Activated T-cell treated with anti-CD3 and anti-CD28 coated beads for 4 hours (primary cell): ENCODE measurements at places on chromosomes 2 and 18.

DNA sequence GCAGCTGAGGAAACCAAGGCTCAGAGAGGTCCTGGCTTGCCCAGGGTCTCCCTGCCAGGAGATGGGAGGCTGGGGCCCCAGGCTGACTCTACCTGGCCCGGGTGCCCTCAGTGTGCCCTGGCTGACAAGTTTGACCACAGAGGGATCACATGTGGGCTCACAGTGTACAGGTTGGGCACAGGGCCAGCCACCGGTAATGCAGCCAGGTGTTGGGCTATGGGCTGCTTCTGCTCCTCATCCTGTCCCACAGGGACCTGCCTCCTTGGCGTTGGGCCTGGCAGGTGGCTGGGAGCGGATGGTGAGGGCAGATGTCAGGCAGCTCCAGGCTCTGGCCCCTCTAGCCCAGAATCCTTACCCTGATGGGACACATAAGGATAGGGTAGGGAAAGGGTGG is 250.5 kb downstream of the LOXHD1 start:
- DNase-seq: no peak

GRCh38 chr2:24073816-24074215 is 2.3 kb downstream of the SF3B6 start:
- DNase-seq: no peak

GRCh38 chr2:99571954-99572353 is 82.1 kb upstream of the REV1 start:
- DNase-seq: no peak

- DNase-seq: no peak
These were observed 79.1 kb downstream of the MAPK4 start for GRCh38 chr18:50638884-50639420.

DNA sequence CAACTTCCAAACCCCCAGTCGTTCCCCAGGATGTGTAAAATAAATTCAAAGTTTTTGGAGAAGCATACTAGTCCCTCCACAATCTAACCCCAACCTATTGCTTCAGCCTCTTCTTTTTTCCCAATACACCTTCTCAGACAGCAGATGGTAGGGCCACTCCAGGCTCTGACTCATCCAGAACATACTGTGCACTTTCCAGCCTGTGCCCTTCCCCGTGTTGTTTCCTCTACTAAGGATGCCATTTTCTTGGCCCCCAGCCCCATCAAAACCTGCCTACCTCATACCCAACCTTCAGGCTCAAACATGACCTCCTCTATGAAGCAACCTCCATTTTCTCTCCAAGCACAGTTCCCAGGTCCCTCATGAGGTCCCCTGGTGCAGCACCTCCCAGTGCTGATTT is 669.3 kb downstream of the BCL11A start:
- DNase-seq: no peak

DNA sequence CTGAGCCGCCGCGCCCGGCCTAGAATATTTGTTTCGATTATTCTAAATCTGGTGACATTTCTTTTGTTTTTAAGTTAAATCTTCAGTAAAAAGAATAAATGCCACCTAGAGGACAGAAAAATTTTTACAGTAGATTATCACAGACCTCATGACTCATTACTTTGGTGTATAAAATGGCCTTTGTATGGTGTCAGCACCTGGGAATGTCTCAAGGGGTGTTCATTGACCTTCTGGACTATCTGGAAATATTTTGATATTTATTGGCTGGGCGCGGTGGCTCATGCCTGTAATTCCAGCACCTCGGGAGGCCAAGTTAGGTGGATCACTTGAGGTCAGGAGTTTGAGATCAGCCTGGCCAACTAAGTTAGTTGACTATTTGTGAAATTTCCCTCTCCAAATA is 30.3 kb upstream of the SLC30A6 start:
- no peak for DNase-seq

DNA sequence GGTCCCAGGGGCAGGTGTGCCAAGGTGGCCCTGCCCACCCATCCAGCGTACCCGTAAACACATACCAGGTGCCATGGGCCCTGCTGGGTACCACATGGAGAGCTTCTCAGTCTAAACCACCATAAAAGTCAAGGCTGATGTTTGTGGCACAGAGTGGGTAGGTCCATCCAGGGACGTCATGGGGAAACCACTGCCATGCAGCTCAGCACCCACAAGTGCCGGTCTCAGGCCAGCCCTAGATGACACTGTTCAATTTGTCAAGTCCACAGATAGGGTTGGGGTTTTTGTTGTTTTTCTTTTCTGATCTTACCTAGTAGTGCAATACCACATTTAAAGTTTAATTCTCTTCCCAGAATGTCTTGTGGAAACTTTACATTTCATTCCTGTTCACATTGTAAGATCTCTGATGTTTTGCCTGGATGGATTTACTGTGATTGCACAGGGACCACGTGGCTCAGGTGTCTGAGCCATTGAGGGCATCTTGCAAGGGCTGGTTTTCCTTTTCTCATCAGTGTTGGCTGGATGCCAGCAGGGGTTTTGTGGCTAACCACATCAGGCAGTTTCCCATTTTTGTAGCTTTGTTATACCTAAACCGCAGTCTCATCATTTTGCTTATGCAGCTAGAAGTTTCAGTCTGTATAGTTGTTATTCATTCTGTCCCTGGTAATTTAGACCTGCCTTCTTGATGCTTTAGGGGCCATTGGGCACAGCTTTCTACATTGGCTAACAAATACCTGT is 64.7 kb downstream of the STK25 start:
- DNase-seq: peak; percentile 90

DNA sequence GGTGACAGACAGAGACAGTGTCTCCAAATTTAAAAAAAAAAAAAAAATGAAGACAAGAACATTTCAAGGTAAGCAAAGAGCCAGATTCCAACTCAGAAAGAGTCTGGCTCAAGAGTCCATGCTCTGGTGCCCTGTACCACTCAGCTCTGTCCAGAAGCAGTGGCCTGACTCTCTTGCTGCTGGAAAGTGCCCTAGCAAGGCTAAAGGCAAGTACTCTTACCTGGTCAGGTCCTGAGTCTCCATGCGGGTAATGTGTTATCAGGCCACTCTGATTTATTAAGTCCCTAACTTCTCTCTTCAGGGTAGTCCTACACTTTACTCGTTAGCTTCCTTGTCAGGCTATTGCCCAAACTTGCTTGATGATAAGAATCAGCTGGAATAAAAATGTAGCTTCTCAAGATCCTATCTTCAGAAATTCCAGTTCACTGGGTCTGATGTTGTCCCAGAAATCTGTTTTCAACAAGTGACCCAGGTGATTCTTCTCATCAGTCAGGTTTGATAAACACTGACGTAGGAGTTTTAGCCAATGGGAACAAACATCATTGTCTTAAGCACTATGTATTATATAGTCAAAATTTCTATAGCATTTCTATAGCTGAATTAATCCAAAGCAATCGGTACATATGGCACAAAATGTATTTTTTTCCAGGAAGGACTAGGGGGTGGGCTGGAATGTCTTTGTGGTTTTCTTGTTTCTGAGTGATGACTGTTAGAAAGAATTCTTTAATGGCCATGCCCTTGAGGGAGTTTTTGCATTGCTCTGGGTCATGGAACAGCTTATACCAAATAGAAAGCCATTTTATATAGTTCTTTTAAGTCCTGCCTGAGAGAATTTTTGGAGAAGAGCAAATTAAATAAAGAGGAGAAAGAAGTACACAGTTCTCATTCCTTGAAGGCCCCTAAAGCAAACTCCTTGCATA is 139.9 kb upstream of the DNMT3A start:
- no peak for DNase-seq

DNA sequence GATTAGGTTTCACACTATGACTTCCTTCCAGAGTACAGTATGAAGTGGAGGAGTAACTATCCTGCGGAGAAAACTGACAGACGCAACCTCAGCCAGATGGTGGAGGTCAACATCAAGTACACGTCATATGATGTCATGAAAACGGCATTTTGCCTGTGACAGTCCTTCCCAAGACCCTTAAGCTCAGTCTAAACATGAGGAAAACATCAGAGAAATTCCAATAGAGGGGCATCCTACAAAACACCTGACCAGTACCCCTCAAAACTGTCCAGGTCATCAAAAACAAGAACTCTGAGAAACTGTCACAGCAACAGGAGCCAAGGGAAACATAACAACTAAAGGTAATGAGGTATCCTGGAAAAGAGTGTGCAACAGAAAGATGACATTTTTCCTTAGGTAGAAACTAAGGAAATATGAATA is 1.7 kb downstream of the RNU4ATAC start:
- DNase-seq: no peak

DNA sequence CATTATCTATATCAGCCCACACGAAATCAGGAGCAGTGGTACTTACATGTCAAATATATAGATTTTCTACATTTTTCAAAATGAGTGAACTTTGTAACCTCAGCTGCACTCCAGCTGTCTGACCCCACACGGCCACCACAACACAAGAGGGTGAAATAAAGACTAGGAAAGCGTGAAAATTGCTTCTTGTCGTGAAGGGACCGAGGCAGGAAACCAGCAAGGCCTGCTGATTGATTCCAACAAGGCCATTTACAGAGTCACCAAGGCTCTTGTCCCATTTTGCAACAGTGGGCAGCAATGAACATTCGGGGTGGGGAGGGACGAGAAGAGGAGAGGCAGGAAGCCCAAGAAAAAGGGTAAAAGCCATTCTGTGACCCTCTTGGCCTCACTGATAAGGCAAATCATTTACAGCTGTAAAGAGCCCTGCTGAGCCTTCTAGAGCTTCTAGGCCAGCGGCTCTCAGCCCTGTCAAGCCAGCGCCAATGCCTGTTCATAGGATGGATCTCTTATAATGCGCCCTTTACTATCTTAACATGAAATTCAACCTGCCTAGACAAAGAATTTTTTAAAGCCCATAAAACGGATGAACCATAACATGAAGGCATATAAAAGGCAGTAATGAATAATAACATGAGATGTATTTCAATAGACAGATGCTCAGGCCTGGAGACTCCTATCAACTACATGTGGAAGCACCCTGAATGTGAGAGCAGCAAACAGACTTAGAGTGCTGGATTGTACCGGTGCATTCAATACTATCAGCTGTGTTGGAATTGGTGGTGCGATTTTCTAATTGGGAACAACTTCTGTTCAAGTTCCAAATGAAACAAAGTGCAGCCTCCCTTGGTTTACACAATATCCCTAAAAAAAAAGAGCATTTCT is 269.0 kb downstream of the CDCA7 start:
- DNase-seq: no peak

GRCh38 chr18:26911840-26912239 is 46.3 kb upstream of the AQP4 start:
- no peak for DNase-seq

DNA sequence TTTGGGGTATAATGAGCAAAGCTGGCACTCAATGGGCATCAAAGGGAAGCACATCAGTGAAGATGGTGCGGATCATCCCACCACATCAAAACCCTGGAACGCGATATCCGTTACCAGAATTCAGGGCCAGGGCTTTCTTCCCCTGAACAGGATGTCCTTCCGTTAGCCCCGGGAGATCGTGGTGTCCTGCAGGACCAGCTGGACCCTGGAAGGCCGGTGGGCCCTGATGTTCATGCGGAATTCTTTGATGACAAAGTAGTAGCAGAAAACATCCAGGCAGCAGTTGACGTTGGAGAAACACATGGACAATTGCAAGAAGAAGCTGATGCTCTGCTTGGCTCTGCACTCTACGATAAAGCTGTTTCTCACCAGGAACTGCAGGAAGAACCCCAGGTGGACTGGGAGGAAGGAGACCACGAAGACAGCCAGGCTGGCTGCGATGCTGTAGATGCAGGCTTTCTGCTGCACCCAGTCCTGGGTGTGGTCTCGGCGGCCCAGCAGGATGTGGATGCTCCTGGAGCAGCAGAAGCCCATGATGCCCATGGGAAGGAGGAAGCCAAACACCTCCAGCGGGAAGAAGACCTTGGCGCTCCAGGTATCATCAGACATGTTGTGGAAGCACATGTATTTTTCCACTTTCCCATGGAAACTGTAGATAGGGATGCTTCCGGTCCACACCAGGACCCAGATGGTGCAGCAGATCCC is 15.0 kb downstream of the GPR55 start:
- DNase-seq: no peak

GRCh38 chr2:22788749-22789327 is 596.1 kb upstream of the KLHL29 start:
- DNase-seq: no peak

GRCh38 chr2:101500860-101501259 is 25.9 kb upstream of the RFX8 start:
- DNase-seq: no peak

- DNase-seq: no peak
These were observed 27.6 kb downstream of the INPP5D start for GRCh38 chr2:233087713-233088112.

GRCh38 chr2:29314816-29315571 is 199.8 kb downstream of the CLIP4 start:
- no peak for DNase-seq

DNA sequence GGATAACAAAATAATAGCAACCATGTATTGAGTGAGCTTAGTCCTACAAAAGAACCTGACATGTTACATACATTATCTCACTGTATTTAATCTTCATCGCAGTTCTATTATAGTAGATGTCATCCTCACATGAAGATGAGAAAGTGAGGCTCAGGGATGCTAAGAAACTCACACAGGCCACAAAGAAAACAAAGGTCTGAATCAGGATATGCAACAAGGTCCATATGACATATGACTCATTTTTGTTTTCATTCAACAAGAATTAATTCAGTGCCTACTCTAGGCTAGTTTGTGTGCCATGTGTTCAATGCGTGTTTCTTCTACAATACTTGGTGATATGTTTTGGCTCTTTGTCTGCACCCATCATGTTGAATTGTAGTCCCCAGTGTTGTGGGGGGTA is 219.7 kb upstream of the EPHA4 start:
- no peak for DNase-seq

DNA sequence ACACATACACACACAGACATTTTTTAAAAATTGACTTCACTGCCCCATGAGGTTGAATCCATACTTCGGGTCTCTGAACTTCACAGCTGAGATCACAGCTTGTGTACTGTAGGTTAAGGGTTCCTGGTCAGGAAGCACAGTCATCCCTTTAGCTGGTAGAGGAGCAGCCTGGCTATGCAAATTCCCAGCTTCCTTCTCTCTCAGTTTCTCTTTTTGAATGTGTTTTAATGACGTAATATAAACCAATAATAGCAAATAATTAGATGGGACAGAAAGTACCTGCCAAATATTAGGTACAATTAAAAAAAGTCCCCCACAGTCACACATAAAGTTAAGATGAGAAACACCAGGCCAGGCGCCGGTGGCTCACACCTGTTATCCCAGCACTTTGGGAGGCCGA is 178.7 kb downstream of the ZNF385B start:
- no peak for DNase-seq

GRCh38 chr18:79608535-79608934 is 71.1 kb upstream of the CTDP1 start:
- no peak for DNase-seq

- no peak for DNase-seq
These were observed 89.0 kb downstream of the MARCHF4 start for GRCh38 chr2:216283038-216283900.
